Inflammatory macrophage (primary cell): ENCODE measurements at places on chromosomes 2 and 18.

- DNase-seq, result no peak
Observed at GRCh38 chr18:36499938-36500337, 202.4 kb downstream of the FHOD3 start.

- no peak for DNase-seq
Observed at GRCh38 chr18:3132700-3133099, 87.1 kb downstream of the MYOM1 start.

DNA sequence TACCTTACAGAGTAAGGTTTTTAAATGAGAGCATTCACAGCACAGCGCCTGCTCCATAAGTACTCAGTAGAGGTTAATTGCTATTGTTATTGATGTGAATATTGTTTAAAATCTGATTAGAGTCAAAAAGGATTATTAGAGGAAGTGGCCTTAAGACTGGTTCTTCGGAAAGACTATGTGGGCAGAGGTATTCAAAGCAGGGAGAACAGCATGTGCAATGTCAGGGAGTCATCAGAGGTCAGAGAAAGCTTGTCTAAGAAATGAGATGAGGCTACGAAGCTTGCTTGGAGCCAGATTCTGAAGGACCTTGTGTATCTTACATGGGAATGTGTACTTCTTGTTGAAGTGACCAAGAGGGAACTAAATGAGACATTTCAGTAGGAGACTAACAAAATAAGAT is 49.8 kb downstream of the PMS1 start:
- DNase-seq, result peak; percentile 81

DNA sequence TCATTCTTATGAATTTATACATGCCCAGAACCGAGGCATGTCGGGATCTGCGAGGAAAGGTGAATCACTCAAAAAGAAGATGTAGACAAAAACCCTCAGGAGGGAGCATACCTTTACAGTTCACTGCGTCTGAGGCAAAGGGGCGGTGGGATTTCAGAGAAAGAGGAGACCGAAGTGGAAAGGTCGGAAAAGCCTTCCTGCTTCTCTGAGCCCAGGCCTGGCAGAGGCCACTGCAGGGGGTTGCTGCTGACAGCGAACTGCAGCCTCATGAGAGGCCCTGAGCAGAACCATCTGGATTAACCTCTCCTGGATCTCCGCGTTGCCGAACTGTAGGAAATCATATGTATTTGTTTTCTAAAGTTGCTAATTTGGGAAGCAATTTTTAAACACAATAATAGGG is 713.1 kb upstream of the SOX11 start:
- no peak for DNase-seq

DNA sequence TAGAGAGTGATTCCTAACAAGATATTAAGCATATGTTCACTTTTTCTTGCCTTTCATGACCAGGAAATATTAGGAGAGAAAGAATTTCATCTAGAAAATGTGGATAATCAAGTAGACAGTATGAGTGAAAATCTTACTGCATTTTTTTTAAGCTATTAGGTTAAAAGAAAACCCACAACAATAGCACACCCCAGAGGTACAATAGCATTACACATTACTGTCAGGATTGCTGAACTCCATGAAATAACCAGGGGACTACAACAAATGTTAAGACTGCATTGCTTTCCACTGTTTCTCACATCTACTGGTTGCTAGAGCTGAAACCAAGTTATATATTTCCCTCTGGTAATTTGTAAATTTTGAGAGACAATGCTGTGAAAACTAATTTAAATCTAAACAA is 33.7 kb downstream of the KLF7 start:
- DNase-seq, result no peak

GRCh38 chr18:11398625-11399024 is 210.8 kb upstream of the SLC35G4 start:
- DNase-seq, result no peak

DNA sequence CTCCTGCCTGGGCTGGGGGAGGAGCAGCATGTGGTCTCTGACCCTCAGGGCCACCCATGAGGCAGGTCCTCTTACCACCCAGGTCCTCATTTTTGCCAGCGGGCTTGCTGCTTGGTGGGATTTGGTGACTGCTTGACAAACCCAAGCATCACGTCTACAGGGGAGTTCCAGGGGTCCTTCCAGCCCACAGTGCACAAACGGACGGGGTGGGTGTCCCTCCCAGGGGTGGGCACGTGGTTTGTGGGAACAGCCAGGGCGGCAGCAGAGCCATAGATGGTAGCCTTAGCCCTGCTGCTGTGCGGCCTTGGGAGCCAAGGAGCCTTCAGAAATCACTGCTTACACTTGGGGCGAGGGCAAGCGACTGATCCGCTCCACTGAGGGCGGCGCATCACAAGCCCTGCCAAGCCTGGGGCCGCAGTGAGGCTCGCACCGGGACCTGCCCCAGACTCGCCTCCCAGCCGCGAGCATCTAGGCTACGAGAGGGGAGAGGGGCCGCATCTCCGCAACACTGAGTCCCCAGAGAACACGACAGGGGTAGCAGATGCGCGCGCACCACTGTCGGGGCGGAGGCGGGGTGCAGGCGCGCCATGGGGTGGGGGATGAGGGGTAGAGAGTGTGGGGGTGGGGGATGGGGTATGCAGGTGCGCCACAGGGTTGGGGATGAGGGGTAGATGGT is 36.9 kb downstream of the SNED1 start:
- no peak for DNase-seq

DNA sequence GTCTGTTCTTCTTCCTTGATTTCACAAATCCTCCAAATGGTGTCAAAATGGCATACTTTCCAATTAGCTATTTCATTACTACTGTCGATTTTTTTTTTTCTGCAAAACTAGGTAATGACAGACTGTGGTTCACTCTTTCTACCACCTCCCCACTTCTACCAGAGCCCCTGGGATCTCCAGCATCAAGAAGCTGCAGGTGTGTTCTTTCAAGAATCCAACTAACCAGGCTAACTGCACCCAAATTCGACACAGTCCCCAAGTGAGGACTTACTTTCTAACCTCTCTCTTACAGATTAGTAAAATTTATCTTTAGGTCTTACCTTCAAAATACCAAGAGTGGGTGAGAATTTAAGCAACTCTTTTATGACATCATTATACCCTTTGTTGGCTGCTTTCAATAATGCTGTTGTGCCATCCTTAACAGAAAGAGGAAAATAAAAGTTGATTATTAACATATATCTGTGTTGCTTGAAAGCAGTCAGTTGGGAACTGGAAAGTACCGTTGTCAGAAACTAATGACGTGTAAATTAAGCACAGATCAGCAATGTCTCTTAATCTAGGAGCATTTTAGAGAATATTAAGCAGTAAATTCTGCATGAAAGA is 31.2 kb upstream of the NPC1 start:
- DNase-seq, result peak; percentile 54

DNA sequence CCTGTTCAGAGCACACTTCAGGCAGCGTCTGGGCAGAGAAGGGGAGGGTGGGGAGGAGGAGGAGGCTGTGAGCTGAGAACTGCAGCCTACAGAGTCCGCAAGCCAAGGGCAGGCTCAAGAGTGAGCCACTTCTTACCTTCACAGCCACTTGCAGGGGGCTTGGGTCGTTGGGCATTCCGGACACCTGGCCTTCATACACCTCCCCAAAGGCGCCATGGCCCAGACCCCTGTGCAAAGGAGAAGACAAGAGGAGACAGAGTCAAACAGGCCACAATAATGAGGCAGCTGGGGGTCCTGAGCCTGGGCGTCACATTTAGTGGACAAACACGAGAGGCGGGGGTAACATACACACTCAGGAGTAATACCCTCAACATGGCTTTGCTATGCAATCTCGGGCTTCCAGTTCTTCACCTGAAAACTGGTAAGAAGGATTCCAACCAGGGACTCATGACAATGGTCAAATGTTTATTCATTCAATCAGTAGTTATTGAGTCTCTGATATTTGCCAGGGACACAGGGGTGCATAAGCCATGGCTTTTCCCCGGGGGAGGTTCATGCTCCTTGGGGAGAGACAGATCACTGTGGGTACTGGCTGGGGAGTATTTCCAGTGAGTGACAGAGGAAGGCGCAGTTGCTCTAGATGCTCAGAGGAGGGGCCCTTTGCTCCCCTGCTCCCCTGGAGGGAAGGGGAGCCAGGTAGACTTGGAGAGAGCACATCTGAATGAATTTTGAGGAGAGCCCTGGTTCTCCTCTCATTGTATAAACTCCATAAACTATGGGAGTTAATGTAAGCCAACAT is 107.4 kb downstream of the CLIP4 start:
- no peak for DNase-seq

DNA sequence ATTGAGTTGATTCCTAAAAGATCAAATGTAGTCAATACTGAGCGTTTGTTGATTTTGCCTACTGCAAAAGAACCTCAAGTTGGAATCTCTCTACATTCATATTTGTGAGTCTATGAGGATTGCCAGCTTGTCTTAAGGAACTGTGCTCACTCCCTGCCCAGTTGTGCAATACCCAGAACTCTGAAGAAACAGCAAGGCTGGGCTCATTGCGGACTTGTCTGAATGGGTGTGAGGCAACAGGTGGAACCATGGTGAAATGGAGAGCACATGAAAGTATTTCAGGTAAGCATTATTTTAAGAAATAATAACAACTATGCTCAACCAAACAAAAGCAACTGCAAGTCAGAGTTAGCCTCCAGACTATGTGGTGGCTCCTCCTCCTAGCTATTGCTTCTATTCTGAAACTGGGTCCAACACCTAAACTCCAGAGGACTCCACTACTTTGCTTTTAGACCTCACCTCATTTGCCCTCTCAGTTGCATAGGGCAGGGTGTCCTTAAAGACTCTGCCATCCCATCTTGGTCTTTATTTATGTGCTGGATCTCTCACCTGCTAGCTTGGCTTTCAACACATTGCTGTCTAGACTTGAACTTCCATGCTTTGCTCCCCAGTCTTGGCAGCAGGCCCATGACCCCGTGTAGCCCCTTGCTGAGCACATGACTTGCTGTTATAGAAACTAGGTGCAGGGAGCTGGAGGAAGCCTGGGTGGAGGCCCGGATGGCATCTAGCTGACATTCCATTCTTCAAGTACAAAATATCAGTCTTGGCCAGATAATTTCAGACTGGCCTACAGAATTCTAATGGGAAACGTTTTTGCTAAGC is 94.8 kb upstream of the ARL5A start:
- peak; percentile 90 for DNase-seq

DNA sequence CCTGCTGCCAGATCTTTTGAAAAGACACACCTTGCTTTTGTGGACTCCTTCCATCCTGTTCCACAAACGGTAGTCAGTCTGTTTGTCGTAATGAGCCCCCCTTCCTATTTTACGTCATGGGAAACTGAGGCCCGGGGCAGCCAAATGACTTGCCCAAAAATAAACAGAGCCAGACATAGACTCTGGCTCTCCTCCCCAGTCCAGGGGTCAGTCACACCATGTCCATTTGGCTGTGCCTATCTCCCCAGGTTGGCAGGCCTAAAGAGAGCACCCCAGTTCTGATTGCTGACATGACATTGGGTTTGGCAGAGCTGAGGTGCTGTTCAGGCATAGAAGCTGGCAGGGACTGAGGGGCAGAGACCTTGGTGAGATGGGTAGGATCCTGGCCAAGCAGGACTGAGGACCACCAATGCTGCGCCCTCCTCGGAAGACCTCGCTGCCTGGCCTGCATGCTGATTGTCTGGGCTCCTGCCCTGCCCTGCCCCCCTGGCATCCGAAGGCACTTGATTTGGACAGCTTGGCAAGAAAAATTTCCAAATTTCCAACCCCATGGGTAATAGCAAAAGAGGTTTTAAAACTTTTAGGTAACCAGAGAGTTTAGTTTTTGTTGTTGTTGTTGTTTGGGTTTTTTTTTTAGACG is 335.4 kb downstream of the DYSF start:
- DNase-seq, result no peak

- DNase-seq, result no peak
Observed at GRCh38 chr2:175976391-175977157, 25.5 kb downstream of the LNPK start.

DNA sequence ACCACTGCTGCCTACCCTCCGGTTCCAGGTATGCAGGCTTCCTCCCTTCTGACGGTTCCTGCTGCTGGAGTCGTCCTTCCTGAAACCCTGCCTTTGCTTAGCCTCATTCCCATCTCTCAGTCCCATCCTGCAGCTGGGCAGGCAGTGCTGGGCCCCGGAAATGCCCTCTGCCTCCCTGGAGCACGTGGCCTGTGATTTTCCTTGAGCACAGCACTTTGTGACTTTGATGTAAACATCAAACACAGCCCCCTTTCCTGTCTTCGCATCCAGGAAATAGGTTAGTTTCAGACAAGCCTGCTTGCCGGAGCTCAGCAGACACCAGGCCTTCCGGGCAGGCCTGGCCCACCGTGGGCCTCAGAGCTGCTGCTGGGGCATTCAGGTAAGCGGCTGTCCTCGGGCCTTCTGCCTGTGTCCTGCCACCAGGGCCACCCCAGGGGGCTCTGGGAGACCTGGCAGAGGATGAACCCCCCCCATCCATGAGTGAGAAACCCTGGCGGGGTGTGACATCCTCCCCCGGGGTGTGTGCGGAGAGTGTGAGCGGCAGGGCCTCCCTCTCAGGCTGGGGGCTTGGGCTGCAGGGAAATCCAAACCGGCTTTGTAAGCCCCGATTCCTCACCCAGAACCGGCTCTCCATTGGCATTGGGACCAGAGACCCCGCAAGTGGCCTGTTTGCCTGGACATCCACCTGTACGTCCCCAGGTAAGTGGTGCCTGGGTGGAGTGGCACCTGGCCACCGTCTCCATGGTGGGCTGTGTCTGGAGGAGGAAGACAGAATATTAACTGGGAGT is at the start of gene ZAP70:
Gene ZAP70 (plus strand): TSS at position 281 of the 788 bp plus-strand sequence. CDS start 10,461 bp downstream, outside the sequence.
- no peak for DNase-seq

- DNase-seq, result no peak
Observed at GRCh38 chr18:62337336-62337735, 12.2 kb downstream of the TNFRSF11A start.

GRCh38 chr18:35084494-35085449 is 43.6 kb downstream of the MAPRE2 start:
- DNase-seq, result no peak

GRCh38 chr18:58362027-58362575 is 266.8 kb downstream of the ALPK2 start:
- DNase-seq, result peak; percentile 96

GRCh38 chr2:230762317-230762896 is 49.8 kb downstream of the CAB39 start:
- no peak for DNase-seq

DNA sequence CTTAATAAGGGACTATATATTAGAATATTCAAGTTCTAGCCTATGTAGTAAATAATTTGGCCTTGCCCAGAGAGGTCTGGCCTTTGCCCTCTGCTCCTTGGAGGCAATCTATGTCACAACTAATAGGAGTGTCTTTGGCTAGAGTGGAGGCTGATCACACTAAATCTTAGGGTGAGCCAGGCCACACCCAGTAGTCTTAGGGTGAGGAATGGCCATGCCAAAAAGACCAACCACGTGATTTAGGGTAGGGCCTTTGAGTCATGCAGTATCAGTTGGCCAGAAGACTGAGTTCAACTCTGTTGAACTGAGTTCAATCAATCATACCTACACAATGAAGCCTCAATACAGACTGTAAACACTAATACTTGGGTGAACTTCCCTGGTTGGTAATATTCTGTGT is 26.0 kb upstream of the FLACC1 start:
- DNase-seq, result no peak

GRCh38 chr2:240289701-240290431 is 145.6 kb upstream of the GPC1 start:
- no peak for DNase-seq

GRCh38 chr18:55475916-55476315 is 112.1 kb downstream of the TCF4 start:
- no peak for DNase-seq

GRCh38 chr2:64646007-64646880 is 7.5 kb downstream of the SERTAD2 start:
- peak; percentile 80 for DNase-seq
